AG09319 (cell line): ENCODE measurements at places on chromosomes 3 and 15.

DNA sequence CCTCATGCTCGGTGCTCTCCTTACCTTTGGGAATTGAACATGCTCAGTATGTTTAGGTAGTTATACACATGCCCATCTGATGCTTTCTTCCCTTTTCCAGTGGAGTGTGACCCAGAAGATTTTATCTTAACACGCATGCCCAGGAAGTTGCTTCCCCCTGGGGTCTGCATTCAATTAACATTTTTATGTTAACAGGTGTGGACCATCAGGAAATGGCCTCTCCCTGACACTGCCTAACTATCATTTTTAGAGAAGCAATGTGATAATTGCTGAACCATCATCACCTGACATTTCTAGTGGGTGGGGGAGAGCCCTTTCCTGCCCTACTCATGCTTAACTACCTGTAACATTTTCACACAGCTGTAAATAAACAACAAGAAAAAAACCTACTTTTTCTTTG lies 55.1 kb upstream of the TGFBR2 start:
- DNase-seq = no peak

GRCh38 chr3:66473692-66474091 lies 27.1 kb downstream of the LRIG1 start:
- no peak for DNase-seq

DNA sequence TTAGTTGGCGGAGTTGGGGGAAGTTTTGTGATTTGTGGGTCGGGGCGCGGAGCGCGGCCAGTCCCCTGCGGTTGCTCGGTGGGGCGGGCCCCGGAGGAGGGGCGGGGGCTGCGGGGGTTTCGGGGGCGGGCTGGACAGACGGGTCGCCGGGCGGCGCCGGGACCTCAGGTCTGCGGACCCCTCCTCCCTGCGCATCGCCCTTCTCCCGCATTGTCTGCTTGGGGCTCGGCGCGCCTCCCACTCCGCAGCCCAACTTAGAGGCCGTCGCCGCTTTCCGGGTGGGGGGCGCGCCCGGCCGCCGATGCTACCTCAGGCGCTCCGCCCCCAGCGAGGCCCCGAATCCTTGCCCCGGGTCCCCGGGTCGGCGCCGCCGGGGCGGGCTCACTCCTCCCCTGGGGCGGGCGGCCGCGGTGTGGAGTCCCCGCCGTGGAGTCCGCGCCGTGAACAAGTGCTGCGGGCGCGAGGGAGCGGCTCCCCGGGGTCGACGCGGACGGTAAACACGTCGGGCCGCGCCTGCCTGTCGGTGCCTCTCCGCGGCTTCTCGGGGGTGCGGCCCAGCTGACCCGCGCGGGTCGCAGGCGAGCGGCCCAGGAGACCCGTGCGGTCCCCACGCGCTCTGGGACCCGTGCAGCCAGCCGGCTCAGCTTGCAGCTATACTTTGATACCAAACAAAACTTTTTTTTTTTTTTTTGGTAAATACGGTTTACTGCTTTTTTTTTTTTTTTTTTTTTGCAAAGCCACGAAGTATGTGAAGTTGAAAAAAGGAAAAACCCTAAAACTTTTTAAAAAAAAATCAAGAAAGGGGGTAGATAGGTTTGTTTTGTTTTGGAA lies 624 bp downstream of the AKAP13 start:
- DNase-seq = no peak

GRCh38 chr3:43619588-43619987 lies 2.2 kb downstream of the ANO10 start:
- no peak for DNase-seq

DNA sequence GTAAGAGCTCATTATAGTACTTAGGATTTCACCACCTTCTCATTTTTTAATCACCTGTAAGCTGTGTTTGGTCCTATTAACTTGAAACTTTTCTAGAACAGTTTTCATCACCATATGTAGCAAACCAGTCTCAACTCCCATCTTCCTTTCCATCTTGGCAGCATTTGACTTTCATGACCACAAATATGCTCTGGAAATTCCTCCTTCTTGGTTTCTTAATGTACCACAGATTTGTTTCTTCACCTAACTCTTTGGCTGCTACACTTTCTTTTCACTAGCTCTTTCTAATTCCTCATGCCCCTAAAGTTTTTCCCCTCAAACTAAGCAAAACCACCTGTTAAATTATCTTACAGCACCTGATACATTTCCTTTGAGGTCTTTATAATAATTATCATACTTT lies 13.2 kb upstream of the NMB start:
- peak; percentile 65 for DNase-seq

DNA sequence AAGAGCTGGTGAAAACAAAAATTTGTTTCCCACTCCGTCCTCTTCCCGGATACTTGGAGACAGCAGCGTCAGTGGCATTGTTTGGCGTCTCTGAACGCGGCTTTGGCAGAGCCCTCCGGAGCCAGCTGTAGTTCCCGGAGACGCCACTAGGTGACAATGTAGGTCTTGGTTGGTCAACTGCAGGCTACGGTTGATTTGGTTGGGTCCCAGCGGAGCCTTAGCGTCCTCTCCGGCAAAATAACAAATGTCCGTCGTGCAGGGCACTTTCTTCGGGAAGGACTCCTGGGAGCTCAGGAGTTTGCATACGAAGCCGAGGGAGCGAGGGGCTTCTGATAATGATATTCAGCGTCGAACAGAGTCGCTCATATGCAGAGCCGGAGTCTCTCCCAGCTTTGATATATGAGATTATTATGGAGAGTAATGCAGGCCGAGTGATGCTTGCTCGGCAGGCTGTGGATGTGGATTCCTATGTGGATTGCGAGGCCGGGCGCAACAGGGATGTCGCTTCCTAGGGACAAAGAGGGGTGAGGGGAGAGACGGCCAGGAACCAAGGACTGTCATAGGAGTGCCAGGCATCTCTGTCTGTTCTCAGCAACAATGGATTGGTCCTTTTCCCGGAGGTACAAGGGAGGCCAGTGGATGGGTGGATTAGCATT lies 74.8 kb downstream of the IL20RB start:
- DNase-seq = peak; percentile 34

DNA sequence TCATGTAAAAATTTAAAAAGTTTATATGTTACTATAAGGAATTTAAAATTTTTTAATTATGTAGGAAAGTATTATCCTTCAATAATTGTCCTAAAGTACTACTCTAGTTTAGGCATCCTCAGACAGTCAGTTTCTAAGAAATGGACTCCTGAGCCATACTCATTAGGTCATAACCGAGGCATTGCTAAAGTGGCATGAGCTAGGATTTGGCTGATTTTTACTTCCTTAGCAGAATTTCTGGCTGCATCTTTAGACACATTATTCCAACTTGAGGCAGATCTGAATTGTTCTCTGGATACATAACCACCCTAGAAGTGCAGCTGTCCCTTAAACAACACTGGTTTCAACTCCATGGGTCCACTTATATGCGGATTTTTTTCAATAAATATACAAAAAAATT lies 38.3 kb downstream of the IFT57 start:
- no peak for DNase-seq

GRCh38 chr3:117433427-117433826 lies 723.8 kb downstream of the TUSC7 start:
- DNase-seq = no peak

DNA sequence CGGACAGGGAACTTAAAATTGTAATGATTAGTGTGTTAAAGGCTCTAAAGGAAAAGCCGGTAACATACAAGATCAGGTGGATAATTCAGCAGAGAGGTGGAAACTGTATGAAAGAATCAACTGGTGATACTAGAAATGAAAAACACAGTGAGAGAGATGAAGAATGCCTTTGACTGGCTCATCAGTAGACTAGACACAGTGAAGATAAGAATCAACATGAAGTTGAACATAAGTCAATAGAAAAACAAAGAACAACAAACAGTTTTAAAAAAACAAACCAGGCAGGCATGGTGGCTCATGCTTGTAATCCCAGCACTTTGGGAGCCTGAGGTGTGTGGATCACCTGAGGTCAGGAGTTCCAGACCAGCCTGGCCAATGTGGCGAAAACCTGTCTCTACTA lies 82.1 kb downstream of the KLF13 start:
- DNase-seq = no peak

GRCh38 chr15:79824136-79824701 lies 72.6 kb downstream of the MTHFS start:
- DNase-seq = no peak

- DNase-seq = no peak
These were observed 133.8 kb downstream of the SPATA16 start for GRCh38 chr3:173007079-173007723.

- peak; percentile 42 for DNase-seq
These were observed 163.7 kb downstream of the PLD1 start for GRCh38 chr3:171646357-171647133.

GRCh38 chr3:66588340-66588847 lies 87.6 kb upstream of the LRIG1 start:
- no peak for DNase-seq

DNA sequence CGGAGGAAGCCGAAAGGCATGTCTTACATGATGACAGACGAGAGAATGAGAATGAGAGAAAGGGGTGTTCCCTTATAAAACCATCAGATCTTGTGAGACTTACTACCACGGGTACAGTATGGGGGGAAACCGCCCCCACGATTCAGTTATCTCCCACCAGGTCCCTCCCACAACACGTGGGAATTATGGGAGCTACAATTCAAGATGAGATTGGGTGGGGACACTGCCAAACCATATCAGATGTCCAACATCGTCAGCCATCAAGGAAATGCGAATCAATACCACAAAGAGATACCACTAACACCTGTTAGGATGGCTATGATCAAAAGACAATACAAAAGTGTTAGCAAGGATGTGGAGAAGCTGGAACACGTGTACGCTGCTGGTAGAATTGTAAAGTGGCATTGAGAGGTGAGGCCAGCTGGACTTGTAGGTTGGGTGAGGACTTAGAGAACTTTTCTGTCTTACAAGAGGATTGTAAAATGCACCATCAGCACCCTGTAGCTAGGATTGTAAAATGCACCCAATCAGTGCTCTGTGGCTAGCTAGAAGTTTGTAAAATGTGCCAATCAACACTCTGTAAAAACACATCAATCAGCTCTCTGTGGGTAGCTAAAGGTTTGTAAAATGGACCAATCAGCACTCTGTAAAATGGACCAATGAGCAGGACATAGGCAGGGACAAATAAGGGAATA lies 37.5 kb downstream of the VGLL4 start:
- no peak for DNase-seq

DNA sequence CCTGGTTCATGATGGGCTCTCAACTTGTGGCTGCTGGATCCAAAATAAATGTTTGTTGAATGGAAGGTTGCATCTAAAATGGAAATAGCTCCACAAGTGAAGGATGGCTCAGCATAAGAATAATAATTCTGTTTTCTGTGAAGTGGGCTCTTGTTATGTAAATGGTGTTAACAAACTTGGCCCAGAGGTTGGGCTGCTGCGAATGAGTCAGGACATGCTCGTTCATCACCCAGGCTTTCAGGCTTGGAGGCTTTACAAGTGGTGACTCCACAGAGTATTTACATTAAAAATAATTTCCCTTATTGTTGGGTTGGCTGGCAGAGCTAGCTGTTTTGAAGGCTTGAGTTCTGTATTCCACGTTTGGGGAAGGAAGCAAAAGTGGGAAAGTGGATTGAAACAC lies 60.5 kb downstream of the ITGB5 start:
- no peak for DNase-seq

DNA sequence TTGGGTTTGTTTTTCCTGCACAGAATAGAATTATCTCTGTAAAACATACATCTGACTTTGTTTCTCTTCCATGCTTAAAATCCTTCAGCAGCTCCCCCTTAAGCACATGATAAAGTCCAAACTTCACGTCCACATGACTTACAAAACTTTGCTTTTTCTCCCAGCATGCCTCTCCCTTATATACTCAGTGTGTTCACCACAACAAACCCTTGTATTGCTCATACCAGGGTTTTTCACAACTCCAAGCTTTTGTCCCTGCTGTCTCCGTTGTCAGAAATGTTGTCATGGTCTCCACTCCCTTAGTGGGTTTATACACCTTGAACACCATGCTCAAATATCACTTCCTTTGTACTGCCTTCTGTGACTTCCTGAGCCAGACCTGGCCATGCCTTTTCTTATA lies 91.1 kb upstream of the MITF start:
- no peak for DNase-seq

GRCh38 chr15:78923015-78923414 lies 21.8 kb downstream of the CTSH start:
- DNase-seq = no peak

- no peak for DNase-seq
These were observed 133.4 kb downstream of the CHST2 start for GRCh38 chr3:143252931-143253330.

DNA sequence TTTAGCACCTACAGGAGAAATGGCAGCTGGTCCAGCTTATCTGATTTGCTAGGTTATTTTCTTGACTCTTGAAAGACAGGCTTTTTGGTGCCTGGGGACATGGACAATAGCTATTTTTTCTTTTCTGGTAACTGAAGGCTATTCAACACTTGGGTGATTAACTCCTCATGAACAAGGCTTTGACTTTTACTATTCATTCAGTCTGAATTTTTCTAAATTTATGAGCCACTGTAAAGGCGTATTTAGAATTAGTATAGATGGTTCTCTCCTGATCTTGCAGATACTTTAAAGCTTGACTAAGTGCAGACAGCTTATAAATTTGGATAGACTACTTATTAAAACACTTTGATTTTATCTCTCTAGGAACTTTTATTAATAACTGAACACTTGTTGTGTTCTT lies 18.4 kb upstream of the GFM1 start:
- no peak for DNase-seq

GRCh38 chr3:45593708-45594601 lies 596 bp upstream of the LIMD1 start:
- DNase-seq = peak; percentile 24
